ENCODE measurements at places on chromosomes 3 and 15.
A peak's percentile ranks its signal among the peaks of the same experiment; 100 is the strongest.

- DNase-seq = no peak
Measured at GRCh38 chr3:167813169-167814123, 77.9 kb downstream of the SERPINI1 start.

GRCh38 chr3:108552267-108553159 is 36.7 kb downstream of the CIP2A start:
- DNase-seq = no peak

DNA sequence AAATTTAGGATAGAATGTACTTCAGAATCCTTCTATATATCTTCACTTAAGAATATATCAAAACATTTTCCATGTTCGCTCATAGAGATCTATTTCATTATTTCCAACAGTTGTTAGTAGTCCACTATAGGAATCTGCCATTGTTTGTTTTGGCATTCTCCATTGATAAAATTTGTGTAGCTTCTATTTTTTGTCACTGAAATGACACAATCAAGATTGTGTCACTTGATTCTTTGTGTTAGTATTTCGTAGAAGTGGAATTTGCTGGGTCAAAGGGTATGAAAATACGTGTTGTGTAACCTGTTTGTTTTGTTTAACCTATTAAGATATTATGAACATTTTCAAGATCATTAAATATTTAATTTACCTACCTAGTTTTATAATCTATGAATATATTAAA is 15.9 kb upstream of the GPR156 start:
- DNase-seq = no peak

- DNase-seq = no peak
Measured at GRCh38 chr3:99970198-99970597, 144.1 kb downstream of the FILIP1L start.

GRCh38 chr3:151926956-151927355 is 53.5 kb downstream of the SUCNR1 start:
- no peak for DNase-seq

- DNase-seq = no peak
Measured at GRCh38 chr3:170941551-170941950, 33.1 kb upstream of the EIF5A2 start.

GRCh38 chr3:120450600-120451271 is at the start of gene FSTL1:
TSS of gene FSTL1 (minus strand) at chr3:120450992. CDS start at chr3:120450746, 246 bp downstream.
- no peak for DNase-seq

DNA sequence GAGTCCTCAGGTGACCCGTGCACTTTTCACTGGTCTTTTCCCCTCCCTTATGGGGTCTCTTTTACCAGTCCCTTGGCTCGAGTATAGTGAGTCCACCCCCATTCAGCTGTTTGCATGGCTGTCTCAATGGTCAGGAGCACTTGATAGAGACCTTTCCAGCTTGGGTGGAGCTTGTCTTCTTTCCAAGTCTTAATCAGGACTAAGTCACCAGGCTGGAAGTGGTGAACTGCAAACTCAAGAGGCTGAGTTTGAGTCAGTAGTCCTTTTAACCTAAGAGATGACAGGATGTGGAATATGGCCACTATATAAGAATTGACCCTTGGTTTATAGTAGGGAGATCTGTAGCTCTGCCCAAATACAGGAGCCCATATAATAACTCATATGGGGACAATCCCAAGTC is 279.7 kb downstream of the PYDC2 start:
- no peak for DNase-seq

DNA sequence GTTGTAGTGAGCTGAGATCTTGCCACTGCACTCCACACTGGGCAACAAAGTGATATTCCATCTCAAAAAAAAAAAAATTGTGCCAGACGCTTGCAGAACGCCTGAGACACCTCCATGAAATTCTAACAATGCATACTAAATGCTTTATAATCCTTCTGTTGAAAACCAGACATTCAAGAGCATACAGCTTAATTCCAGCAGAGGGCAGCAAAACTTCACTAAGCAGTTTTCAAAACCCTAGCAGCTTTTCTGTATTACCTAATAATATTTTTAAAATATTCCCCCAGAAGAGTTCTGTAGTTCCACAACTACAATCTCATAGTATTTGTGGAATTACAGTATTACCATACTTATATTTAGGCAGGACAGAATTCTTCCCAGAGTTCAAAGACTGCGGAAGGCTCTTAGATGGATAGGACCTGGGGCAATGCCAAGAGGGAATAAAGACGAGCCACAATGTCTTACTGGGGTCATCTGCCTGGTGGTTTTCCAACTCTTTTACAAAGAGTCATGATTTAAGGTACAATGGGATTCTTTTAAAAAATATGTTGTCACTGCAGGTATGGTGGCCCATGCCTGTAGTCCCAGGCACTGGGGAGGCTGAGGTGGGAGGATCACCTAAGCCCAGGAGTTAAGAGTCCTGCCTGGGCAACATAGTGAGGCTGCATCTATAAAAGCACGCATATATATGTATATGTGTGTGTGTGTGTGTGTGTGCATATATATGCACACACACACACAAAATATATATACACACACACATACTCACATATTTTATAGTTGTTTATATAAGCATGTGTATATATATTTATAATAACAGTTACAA is 19.6 kb upstream of the TASOR start:
- peak; percentile 35 for DNase-seq

DNA sequence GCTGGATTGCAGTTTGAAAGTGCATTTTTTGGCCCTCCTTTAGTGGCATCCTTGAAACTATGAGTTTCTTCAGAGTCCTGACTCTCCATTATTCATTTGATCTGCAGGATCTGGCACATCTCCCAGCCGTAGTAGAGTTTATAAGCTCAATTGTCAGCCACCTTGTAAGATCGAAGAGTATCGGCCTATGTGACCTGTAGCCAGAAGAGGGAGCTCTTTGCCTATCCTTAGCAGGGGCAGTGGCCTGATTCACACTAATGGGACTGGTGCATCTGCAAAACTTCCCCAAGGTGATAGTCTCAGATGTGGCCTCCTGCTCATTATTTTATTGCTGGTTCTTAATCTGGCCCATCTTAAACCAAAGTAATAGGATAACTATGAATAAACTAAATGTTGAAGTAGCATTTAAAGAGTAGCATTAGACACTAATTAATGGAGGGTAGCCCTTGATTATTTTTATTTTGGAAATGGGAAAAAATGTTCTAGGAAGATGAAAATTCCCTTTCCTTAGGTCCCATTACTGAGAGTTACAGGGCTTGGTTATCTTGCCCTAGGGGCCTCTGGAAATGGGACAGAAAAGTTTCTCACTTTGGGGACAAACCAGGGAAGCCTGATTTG is 21.2 kb downstream of the GCSAM start:
- peak; percentile 62 for DNase-seq

DNA sequence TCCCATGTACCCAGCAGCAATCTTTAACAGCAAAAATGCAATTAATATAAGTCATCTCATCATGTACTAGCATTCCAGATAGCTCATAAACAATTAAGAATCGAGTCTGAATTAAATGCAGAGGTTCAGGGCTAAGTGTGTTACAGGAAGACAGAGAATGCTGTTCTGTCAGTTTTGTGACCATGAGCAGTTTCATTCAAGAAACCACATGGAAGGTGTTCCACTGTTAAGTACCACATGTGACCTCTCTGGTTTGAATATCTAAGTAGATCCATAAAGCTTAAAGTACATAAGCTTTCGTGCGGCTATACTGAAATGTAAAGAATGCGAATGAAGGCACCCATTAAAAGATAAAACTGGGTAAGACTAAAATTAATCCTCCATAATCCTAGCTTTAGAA is 272.3 kb downstream of the IL5RA start:
- DNase-seq = no peak

DNA sequence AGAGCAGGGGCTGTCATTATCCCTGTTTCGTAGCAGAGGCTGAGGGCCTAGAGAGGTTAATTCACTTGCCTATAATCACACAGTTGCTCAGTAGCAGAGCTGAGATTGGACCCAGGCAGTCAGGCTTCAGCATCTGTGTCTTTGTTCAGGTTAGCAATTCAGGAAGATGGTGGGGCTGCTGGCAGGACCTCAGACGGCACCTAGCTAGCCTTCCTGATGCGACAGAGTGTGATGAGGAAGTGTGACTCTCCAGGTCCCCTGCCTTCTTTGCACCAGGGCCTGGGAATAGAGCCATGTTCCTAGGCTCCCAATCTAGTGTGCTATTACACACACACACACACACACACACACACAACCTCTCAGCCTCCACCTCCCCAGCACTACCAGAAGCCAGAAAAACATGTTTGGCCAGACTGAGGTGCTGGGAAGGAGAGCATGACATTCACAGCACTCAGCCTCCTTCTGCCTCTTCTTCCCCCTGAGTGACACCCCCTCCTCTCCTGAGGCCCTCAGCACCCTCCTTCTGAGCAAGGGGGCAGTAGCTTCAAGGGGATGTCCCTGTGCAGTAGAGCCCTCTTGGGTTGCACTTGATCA is 88.9 kb downstream of the TLE3 start:
- no peak for DNase-seq

DNA sequence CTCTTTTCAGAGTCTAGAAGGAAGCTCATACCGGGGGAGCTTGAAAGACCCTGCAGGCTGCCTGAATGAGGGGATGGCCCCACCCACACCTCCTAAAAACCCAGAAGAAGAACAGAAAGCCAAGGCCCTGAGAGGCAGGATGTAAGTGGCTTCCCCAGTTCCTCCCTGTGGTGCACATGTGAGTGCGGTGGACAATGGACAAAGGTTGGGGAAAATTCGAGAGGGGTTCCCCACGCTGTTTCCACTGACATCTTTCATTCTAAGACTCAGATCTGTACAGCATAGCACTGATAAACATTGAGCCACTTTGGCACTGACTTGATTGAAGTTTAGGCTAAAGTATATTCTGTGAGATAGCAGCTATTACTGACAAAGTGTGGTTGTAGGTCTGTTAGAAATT is 79.5 kb upstream of the UMPS start:
- DNase-seq = no peak

GRCh38 chr3:191303596-191303995 is 25.6 kb upstream of the CCDC50 start:
- no peak for DNase-seq

DNA sequence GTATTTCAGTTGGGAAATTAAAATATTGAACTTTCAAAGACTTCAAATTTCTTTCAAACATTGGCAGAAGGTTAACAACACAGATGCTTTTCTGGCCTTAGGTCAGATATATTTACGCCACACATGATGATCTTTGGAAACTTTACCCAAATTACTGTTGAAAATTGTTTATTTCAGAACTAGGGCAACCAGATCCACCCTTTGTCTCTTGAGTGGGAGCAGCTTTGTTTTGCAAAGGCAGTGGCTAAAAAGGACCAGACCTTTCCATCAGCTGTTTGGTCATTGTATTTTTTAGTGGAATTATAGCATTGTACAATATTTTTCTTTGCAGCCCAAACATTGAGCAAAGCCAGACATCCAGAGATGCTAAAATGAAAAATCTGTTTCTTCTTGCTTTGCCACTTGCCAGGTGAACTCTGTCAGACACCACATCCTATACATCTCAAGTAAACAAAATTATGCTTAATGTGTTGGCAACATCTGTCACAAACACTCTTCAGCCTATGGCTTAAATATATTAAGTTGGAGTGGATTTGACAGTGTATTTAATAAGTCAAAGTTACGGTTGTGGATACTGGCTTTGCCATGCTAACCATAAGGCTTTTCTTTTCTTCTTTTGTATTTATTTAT is 651.9 kb downstream of the RBMS3 start:
- no peak for DNase-seq

- no peak for DNase-seq
Measured at GRCh38 chr15:66747886-66748707, 46.1 kb downstream of the SMAD6 start.

GRCh38 chr15:95911570-95912279 is 418.8 kb upstream of the NR2F2 start:
- no peak for DNase-seq

GRCh38 chr3:64856106-64856505 is 168.3 kb upstream of the ADAMTS9 start:
- no peak for DNase-seq

- DNase-seq = no peak
Measured at GRCh38 chr3:133295199-133295901, 104.5 kb upstream of the BFSP2 start.

DNA sequence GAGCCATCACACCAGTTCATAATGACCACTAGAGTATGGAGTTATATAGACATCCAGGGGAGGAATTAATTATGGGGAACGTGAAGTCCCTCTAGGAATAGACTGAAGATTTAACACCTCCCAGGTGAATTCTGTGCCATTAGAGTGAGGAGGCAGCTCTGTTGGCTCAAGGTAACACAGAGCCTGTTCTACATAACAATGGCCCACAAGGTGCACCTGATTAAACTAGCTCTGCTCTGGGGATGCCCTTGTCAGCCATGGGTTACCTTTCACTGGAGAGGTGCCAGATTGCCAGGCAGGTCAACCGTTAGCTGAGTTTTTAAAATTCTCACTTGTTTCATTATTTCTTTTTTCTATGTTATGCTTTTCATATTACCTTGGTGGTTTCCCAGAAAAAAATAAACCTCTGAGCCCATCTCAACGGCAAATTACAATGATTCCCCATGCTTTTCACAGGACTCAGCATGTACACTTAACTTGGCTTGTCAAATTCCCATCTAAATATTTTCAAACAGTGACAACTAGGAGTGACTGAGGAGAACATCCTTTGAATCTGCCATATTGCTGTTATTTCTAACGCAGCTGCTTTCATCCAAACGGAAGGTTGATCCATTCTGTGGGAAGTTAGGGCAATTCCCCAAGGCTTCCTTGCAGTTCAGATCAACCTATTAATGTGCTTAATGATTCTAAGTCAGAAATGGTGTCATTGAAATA is 512.9 kb downstream of the MCTP2 start:
- DNase-seq = no peak

DNA sequence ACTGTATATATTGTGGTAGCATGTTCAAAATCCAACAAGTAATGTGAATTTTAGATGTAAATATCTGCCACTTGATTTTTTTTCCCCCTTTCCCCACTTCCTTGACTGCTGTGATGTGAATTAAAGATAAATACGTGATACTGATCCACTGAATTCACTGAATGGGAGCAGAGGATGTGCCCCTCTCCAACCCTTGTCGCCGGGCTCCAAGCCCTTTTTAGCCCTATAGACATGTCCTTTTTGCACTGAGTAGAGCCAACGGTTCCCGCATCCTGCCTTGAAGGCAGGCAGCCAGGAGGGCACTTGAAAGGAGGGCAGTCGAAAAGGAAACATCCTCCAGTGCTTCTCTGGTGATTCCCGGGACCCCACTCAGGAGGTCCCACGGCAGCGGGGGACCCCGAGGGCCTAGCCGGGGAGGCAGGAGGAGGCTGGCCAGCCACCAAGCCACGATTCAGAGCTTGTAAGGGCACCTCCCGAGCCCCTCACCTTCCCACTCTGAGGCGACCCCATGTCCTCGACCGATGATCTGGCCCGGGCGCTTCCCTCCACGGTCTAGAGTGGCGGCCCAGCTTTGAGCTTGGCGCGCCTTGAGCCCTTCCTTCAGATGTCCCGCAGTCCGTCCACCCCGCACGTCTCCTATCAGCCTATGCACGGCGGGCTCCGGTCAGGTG is 901 bp upstream of the MANF start:
- no peak for DNase-seq
